ENCODE measurements at places on chromosomes 7 and 10.

GRCh38 chr10:113894581-113894980, 40.1 kb downstream of the NHLRC2 start:
- DNase-seq: no peak

DNA sequence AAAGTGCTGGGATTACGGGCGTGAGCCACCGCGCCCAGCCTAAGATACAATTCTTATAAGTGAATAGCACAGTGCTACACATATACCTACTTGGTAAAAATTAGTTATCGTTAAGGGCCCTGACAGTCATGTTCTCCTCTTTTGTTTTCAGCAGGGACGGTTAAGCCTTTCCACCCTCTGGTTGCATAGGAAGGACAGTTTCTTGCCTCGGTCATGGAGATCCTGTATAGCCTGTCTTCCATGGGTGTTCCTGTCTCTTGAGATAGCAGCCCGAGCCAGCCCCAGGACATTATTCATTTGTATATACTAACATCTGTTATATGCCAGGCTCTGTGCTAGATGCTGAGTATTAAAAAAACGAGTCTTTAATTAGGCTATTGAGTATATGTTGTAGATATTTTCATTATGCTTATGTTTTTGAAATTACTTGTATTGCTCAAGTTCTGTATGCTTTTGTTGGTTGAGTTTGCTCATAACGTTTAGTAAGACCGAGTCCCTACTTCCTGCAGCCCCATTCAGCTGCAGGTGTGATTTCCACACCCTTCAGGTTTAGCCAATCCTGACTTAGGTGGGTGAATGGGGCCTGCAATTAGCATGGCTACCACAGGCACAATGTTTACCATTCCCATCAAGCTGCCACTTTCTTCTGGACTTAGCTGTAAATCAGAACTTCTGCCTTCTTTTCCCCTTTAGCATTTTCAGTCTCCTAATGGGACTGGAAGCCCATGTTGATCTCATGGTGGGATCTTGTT, 24.8 kb downstream of the CCSER2 start:
- no peak for DNase-seq

DNA sequence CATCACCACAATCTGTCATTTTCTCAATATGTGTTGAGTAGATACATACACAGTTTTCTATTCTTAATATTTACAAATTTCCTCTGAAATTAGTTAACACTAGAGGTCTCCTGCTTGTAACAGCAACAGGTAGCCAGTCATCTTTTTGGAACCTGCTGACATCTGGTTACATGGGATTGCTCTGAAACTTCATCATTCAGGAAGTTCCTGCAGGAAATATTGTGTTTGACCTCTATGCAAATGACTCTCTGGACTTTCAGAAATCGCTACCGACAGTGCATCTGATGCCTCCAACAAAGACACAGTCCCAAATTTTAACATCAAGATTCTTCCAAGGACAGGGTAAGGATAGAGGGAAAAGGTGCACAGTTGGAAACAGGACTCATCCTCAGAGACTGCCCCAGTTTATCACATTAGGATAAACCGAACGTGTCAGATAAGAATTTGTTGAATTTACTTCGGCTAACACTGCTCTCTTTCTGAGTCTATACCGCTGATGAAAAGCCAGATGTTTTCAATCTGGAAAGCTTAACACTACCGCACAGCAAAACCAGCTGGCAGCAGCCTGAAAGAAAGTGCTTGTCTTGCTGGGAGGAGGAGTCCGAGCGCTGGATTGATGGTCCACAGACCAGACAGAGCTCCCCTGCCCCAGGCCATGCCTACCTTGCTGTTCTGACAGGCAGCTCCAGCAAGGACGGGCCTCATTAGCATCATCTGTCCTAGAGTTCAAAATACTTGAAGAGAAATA, 633.4 kb downstream of the PARD3 start:
- no peak for DNase-seq

GRCh38 chr7:2771274-2771731, 72.8 kb downstream of the GNA12 start:
- peak; percentile 52 for DNase-seq

DNA sequence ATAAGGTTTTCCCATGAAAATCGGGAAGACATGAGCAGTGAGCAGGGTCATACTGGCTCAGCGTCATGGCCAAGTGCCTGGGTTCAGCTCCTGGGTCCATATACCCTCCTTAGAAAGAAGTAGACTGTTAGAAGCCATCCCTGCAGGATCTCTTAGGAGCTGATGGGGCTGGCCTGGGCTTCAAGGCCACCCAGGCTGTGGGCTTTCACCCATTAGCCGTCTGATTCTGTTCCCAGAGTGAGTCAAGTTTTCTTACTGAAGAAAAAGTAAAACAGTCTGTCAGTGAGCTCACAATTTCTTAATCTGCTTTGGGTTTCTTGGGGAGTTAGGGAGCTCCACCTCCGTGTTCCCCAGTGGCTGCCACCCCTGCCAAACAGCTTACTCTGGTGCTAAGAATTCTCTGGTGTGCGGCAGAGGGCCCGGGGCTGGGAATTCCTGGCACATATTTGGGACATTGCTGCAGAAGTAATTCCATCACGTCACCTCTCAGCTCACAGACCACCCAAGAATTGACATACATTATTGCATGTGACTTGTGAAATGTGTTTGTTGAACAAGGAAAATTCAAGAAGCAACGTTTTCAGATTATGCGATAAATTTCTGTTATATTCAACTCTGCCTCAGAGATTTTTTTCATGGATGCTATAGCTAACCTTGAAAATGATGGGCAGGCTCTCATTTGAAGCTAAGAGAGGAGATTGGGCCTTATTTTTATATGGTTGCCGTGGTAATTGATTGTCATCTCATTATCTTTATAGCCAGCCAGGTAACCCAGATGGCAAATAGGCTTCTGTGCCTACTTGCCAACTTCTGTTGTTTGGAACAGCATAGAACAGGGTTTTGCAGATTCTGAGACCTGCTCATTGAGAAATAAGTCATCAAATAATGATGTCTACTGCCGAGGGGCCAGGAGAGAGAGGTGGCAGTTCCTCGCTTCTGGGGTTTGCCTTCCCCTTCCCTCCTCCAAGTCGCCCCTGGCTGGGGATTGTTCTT, 166.4 kb downstream of the CHN2 start:
- no peak for DNase-seq

DNA sequence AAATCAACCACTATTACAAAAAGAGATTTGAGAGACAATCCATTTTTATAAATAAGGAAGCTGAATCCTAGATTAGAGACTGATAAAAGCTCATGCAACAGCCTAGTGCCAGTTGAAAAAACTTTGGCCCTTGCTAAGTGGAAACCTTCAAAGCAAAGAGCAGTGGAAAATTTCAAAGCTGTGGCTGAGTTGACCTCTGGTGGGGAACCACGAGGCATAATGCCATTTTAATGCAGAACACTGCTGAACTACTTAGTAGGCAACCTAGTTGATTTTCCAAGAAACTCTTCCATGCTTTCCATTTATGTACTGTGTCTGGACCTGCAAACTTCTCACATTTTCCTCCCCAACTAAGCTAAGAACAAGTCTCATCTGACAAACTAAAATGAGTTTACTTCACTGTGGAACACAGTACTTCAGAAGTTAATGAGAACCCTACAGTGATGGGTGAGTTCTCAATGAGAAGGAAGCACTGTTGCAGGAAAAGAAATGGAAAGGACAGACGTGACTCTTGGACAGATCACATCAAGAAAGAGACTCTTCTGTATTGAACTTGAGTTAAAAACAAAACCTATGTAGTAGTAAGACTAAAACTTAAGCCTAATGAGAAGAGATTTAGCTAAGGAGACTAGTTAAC, 19.5 kb downstream of the FZD9 start:
- DNase-seq: no peak

DNA sequence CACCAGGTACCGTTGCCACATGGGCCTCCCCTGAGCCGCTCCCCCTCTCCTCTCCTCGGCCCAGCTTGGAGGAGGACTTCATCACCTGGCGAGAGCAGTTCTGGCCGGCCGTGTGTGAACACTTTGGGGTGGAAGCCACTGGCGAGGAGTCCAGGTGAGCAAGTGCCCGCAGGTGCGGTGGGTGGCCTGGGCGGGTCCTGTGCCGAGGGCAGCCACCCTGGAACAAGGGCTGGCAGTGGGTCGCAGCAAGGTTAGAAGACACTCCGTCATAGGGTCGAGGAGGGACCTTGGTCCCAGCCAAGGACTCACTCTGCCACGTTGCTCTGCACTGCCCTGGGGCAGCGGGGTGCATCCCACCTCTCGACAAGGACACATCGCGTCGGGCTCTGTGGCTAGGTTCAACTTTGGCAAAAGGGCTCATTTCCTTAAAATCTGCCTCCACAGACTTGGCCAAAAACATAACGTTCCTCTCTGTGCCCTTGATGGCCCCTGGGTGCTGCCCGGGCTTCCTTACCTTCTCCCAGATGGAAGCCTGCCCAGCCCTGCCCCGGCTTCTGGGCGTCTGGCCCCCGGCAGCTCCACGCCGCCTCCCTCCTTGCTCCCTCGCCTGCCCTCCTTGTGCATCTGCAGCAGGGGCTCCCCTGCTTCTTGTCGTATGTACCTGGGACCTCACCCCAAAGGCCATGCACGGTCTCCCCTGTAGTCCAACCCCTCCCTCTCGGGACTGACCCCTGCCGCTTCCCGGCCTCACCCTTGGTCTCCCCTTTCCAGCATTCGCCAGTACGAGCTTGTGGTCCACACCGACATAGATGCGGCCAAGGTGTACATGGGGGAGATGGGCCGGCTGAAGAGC, 12.7 kb downstream of the TMEM120A start:
- DNase-seq: no peak

GRCh38 chr10:79286318-79286951, 60.8 kb upstream of the PPIF start:
- DNase-seq: peak; percentile 92
